ENCODE measurements at places on chromosomes 16 and 17.
A peak's percentile ranks its signal among the peaks of the same experiment; 100 is the strongest.

DNA sequence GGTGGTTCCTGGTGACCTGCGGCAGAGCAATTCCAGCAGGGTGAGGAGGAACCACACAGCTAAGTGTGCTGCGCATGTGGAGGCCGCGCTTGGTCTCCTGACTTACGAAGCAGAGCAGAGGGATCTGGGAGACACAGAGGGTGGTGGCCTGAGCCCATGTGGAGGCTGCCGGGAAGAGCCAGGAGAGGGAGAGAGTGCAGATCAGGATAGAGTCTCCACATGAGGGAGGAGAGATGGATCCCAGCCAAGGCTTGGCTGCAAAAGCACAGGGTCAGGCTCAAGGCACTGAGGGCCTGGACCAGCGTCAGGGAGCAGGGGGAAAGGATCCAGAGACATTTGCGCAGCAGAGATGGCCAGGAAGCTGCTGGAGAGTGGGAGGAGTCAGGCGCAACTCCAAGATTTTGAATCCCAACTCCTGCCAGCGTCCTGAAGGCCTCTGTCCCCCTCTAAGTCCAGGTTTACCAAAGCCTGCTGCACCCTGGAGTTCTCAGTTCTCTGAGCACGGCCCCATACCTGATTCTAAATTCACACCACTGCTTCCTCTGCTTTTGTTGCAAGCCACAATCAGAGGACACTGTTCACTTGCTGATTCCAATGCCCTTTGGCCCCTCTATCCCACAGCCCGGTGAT, 11.3 kb upstream of the MLLT6 start:
- no peak for DNase-seq

DNA sequence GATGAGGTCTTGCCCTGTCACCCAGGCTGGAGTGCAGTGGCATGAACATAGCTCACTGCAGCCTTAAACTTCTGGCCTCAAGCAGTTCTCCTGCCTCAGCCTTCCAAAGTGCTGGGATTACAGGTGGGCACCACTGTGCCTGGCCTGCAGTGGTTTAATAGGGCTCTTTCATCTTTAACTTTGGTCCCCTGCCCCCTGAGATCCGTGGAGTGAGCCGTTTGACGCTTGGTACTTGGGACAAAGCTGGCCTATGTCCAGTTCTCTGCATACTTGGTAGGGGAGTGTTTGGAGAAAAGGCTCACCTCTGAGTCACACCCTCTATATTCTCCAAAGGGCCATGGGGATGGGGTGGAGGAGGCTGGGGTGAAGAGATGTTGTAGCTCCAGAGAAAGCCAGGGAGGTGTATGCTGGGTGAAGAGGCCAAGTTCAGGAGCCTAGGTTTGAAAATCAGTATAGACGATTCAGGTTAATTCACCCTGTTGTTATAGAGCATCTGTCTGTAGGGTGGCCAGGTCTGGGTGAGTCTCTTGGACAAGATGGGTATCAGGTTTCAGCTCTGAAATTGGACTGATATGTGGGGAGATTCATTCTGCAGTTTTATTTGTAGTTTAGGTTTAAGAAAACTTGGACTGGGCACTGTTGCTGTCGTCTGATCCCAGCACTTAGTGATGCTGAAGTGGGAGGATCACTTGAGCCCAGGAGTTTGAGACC, 17.6 kb downstream of the ABCC1 start:
- peak; percentile 96 for DNase-seq

- DNase-seq: no peak
These were observed 29.4 kb downstream of the CCR7 start for GRCh38 chr17:40535924-40536294.

DNA sequence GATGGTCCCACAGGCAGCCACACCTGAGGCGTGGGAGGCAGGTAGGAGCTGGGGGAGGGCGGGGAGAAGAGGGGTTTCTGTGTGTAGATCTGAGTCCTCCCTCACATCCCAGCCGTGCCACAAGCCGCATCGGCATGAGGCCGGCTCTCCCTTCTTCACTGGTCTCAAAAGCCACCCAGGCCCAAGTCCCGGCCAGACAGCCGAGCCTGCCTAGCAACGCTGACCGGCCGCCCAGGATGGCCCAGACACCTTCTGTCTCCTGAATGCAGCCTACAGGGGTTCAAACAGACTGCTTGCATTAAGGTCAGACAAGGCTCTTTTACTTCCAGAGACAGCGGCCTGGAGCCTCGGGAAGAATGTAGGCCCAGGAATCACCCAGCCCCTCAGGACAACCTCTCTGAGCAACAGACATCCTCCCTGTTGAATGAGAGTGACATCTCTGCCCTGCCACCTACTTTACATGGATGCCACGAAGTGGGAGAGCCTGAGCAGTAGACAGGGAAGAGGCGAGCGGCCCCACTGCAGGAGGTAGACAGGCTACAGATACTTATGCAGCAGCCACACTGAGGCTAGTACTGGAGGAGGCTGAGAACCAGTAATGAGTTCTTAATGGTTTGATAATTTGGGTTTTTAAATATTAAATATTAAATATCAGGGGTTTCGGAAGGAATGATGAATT, 69.6 kb downstream of the N4BP1 start:
- DNase-seq: no peak

DNA sequence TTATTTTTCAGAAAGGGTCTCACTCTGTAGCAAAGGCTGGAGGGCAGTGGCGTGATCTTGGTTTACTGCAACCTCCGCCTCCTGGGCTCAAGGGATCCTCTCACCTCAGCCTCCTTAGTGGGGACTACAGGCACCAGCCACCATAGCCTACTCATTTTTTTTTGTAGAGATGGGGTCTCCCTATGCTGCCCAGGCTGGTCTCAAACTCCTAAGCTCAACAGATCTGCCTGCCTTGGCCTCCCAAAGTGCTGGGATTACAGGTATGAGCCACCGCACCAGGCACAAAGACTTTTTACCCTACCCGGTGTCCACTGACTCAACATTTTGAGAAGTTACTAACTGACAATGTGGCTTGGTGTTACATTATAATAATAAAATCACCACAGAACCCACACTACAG, 7.2 kb downstream of the GRB2 start:
- no peak for DNase-seq

All from RWPE1 (cell line).